HS-5 (cell line): ENCODE measurements at places on chromosomes 5 and 9.

DNA sequence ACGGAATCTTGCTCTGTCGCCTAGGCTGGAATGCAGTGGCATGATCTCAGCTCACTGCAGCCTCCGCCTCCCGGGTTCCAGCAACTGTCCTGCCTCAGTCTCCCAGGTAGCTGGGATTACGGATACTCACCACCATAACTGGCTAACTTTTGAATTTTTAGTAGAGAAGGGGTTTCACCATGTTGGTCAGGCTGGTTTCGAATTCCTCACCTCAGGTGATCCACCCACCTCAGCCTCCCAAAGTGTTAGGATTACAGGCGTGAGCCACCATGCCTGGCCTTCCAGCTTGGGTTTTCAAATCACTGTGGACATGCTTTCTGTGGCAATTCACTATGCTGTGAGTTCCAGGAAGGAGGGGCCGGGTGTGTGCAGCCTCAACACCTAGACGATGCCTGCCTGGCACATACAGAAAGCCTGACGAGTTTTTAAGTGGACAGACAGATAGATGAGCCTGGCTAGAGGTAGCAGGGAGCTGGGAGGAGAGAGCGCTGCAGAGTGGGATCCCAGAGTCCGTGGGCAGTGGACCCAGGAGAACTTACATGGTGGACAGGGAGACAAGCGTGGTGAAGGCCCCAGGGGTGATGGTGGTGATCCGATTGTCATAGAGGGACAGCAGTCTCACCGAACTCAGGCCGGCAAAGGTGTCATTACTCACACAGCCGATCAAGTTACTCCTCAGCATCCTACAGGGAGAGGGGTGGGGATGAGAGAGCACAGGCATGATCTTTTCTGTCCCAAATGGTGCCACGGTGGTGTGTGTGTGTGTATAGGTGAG is 173.4 kb upstream of the PANK3 start:
- DNase-seq, result no peak

- no peak for DNase-seq
Measured at GRCh38 chr5:41841325-41841724, 28.9 kb downstream of the OXCT1 start.

GRCh38 chr5:124544366-124545055 is 201.9 kb downstream of the ZNF608 start:
- DNase-seq, result no peak

DNA sequence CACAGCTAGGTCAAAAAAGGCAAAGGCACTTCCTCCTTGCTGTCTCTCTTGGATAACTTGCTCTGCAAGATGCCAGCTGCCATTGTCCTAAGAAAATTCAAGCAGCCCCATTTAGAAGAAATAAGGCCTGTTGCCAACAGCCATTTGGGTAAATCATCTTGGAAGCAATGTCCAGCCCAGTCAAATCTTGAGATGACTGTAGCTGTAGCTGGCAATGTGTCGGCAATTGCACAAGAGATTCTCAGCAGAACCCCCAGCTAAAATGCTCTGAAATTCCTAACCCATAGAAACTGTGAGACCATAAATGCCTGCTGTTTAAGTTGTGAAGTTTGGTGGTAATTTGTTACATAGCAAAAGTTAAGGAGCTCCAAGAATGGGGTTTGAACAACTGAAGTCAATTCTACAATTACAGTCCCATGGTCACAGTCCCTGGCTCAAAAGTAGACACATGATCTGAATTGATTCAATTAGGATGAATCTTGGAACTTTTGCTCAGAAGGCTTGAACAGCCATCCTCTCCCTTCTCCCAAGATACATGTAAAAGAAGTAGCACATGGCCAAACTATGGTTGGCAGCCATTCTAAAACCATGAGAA is 151.1 kb downstream of the MPDZ start:
- DNase-seq, result no peak

DNA sequence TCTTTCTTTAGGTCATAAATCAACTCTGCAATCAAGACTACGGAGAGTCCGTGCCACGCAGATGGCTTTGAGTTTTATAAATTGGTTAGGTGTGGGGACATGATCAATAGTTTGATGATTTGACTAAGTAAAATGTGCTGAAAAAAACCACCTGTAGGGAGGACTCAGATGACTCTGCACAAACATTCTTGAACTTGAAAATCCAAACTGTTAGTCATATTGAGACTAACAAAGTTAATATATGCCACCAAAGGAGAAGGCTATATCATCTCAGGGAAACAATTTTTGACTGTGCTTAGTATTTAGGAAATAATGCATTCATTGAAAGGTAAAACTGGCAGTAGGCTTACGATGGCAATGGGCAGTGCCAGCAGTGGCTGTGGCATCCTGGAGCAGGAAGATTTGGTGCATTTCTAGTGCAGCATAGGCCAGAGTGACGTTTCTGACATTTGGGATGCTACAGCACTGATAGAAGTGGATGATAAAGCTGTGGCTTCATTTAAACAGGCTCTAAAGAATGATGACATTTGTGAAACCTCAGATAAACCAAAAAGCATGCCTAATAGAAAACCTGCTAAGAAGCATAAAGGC is 291.1 kb downstream of the MLLT3 start:
- DNase-seq, result no peak

- DNase-seq, result no peak
Measured at GRCh38 chr5:84794486-84795035, 409.9 kb upstream of the EDIL3 start.

GRCh38 chr5:78523314-78524193 is 125.0 kb downstream of the LHFPL2 start:
- DNase-seq, result no peak

DNA sequence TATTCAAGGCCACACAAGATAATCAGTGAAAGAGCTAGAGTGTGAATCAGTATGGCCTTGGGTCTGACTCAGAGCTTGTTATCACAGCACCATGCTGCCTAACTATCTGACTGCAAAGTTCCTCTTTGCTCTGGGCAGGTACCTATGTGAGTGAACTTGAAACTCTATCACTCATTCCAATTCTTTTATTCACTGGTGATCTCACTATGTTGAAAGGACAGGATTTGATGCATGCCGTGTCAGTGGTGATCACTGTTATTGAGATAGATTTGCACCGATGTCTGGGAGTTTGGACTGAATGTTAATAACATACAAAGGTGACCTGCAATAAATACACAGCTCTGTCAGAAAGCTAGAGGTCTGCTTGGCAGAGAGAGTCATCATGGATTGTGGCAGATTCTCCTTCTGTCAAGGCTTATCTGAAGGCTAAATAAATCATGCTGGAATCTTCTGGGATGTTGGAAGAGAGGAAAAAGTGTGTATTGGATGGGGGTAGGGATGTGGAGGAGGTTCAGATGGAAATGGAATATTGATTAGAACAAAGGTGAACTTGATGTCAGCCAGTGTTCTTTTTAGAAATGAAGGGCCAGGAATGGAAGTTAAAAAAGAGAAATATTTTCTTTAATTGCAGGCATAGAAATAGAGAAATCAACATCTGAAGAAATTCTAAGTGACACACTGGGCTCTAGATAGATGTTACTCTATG is 91.8 kb upstream of the TNC start:
- DNase-seq, result no peak

GRCh38 chr5:59099270-59099994 is 516.6 kb downstream of the RAB3C start:
- DNase-seq, result peak; percentile 68

GRCh38 chr9:99807956-99808355 is 13.7 kb upstream of the NR4A3 start:
- DNase-seq, result no peak

DNA sequence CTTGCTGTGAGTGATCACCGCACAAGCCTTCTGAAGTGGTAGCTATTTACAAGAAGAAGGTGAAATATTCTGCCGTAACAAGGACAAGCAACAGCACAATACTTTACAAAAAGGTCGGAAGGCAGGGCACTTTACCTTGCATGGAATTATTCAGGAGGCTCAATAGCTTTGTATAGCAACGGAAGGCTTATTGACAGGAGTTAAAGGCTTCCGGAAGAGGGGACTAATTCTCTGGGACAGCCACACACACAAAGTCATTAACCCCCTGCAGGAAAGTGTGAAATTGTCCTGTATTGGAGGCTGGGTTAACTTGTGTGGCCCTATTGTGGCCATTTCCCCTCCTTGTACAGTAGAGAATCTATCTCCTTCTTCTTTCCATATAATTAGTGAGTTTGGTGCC is 199.3 kb upstream of the SEMA6A start:
- DNase-seq, result no peak

GRCh38 chr9:28832168-28832770 is 1259.0 kb upstream of the C9orf72 start:
- peak; percentile 5 for DNase-seq

DNA sequence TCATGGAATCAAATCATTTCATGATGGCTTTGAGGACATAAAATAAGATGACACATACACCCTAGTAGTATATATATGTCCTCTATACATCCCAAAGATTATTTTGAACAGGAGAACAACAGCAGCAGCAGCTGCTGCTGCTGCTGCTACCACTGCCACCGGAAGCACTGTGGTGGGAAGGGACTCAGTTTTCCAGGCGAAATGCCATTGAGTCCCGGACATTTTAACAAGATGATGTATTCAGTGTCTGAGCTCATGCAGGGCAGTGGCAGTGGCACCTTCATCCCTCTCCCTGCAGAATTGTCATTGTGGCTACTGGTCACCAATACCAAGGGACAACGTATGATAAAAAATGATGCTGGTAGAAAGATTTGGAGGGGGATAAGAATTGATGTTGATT is 151.3 kb downstream of the CHSY3 start:
- DNase-seq, result no peak

DNA sequence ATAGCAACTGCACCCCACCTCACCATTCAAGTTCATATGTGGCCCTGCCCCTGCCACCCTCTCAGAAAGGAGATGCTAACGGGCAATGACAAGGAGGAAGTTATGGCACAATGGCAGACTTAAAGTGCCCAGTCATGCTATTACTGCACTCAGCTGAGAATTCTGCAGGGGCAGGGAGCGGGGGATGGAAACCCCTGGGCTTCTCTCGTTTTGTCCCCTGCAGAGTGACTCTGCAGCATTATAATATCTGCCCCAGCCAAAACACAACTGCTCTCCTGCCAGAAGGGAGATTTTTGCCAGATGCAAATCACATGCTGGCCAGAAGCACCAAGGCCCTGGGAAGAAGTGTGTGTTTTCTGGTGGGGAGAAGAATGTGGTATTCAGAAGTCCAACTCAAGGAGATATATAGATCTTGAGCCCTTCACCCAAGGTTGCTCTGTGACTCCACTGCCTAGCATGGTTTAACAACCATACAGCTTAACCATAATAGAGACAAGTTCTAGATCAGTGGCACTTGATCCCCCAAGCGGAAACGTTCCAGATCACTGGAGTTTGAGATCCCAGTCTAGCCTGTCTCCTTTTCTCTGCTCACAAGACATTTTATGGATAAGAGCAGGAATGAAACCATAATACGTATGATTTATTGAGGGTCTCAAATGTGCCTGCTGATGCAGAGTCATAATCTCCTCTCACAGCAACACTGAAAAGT is 207.0 kb upstream of the MAP3K1 start:
- DNase-seq, result no peak

- DNase-seq, result no peak
Measured at GRCh38 chr9:90256345-90256744, 386.3 kb downstream of the DIRAS2 start.

GRCh38 chr5:5381310-5381913 is 41.1 kb upstream of the ICE1 start:
- no peak for DNase-seq

- DNase-seq, result peak; percentile 45
Measured at GRCh38 chr5:36414869-36415282, 113.2 kb upstream of the RANBP3L start.
